NCI-H446 treated with DMSO at 0.1 percent for 48 hours (cell line): ENCODE measurements at places on chromosomes 12 and 14.

DNA sequence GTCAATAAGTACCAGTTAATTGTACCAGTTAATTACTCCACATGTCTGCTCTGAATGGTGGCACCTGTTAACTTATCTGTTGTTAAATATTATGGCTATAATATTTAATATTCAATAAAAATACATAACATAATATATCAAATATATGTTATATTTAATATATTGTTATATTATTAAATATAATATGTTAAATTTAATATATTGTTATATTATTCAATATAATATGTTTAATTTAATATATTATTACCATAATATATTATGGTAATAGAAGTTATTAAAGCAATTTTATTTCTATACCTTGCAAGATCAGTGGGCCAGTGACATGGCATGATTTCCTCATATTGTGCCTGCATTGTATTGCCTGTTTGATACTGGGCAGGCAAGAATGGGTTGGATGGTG is 98.4 kb downstream of the TBC1D30 start:
- no peak for DNase-seq

GRCh38 chr12:49366096-49366651 is 1.1 kb upstream of the SPATS2 start:
- no peak for DNase-seq

- DNase-seq = no peak
Measured at GRCh38 chr14:71675900-71676287, 256.3 kb upstream of the RGS6 start.

GRCh38 chr12:103422328-103422727 is 73.4 kb downstream of the C12orf42 start:
- DNase-seq = no peak

DNA sequence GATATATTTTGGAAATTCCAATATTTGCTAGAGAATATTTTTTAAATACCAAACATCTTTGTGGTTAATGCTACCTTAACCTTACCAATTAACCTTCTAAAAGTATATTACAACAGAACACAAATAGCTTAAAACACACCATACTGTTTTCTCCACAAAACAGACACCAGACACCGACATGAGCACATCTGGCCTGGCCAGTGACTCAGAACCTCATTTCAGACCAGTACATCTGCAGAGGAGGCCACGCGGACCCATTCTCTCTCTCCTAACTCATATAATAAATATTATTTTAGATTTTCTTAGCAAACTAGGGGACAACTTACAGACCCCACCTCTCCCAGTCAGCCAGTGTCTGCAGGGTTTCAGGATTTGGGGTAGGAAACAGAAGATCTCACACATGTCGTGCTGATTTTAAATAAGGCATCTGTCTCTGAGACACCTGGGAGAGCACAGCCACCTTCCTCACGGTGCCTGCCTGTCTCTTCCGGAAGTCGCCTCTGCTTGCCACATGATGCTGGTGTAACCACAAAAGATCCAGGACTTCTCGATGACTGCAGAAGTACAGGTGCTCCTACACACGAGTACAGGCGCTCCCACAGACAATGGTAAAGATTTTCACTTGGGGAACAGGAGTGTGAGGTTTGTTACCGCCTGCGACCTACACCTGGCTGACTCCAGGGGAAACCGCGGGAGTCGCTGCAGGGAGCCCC is 9.7 kb upstream of the ANKLE2 start:
- DNase-seq = no peak

GRCh38 chr14:74684434-74684833 is 28.4 kb downstream of the AREL1 start:
- DNase-seq = no peak

- DNase-seq = no peak
Measured at GRCh38 chr12:16323010-16323409, 24.4 kb upstream of the MGST1 start.

- no peak for DNase-seq
Measured at GRCh38 chr12:49059045-49059298, 1.6 kb downstream of the KMT2D start.

DNA sequence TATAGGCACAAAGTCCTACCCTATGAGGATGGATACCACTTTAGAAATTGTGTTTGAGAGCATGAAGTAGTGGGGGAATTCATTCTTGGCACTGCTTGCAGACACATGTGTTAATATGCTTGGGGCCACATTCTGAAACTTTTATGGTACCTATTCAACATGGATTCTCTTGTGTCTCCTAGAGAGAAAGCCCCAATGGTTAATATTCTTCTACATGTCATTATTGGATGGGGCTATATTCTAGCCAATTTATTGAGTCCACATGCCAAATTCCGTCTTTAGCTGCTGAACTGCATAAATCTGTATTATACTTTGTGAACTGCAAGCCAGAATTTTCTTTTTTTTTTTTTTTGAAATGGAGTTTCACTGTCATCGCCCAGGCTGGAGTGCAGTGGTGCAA is 140.0 kb downstream of the KICS2 start:
- no peak for DNase-seq

GRCh38 chr12:126355346-126355745 is 1290.1 kb downstream of the AACS start:
- DNase-seq = no peak

GRCh38 chr14:86933460-86933859 is 1059.5 kb downstream of the GALC start:
- DNase-seq = no peak

DNA sequence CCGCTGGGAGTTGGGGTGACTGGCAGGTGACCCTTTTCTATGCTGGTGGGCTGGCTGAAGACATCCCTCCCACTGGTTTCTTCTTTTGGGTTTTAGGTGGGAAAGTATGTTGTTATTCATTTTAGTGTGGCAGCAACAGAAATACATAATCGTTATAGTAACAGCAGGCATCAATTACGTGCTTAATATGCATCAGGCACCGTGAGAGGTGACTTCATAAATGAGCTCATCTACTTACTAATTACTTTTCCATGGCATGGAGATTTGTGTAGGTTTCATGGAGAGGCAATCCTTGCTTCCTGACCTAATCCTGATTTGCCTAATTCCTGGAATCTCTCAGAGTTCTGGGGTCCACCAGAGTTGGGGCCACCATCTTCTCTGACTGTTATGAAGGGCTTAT is 13.4 kb upstream of the CELA1 start:
- no peak for DNase-seq

- DNase-seq = no peak
Measured at GRCh38 chr14:89422181-89422951, 5.3 kb upstream of the FOXN3 start.

DNA sequence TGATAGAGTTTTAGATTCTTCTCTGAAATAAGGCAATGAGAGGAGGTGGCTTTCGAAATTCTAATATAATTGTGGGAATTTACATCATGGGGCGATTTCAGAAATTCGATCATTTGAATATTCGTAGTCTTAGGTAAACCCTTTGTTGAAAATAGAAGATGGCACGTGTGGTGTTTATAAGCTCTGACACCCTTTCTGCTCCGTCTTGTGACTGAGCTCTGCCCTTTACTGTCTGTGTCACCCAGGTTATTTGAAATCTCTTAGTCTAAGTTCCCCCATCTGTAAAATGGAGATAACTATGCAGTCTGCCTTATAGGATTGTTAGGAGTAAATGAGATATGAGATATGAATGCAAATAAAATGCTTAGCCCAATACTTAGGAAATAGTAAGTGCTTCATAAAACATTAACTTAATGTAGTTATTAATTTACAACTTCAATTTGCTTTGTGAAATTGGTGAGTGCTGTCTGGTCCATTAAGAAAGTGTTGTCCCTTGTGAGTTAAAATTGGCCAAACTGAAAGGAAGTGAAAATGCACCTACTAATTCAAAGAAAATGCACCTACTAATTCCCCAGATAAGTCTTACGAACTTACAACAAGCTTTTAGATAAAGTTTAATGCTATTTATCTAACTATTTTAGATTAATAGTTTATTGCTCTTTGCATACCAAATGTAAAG is 1.5 kb downstream of the BMAL2 start:
- DNase-seq = no peak

DNA sequence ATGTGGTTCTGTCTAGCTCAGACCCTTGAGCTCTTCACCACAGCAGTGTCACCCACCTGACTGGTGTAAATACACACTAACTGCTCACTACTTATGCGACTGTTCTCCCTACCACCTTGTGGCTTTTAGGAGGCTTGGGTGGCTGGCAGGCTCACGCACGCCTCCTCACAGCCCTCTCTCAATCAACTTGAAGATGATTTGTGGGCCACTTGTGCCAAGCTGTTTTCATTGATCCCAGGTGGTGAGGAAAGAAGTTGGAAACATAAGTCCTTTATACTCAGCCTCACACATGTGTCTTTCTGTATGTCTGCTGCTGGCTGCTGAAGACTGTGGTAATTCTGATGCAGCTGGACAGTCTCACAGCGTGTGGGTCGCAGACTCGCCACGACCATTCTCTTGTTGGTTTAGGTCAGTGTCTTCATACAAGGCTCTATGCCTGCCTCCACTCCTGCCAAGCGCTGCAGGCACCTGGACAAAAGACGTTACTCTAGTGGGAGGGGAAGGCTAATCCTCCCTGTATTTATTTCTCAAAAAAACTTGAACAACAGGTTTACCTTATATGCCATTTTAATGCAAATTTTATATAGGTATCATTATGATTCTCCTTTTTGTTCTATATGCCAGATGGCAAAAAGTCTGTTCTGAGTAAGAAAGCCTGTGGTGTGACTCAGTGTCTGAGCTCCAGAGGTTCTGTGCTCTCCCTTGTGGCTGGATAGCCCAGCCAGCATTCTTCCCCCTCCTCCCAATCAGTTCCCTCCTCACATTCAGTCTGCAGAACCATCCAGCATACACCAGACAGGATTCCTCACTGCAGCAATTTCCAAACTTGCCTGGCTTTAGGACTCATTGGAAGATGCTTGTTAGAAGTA is 115.6 kb downstream of the DIP2B start:
- DNase-seq = peak; percentile 52

GRCh38 chr12:58009405-58010195 is 68.2 kb downstream of the ATP23 start:
- DNase-seq = peak; percentile 20

GRCh38 chr12:88600272-88600671 is 20.0 kb upstream of the KITLG start:
- DNase-seq = no peak

DNA sequence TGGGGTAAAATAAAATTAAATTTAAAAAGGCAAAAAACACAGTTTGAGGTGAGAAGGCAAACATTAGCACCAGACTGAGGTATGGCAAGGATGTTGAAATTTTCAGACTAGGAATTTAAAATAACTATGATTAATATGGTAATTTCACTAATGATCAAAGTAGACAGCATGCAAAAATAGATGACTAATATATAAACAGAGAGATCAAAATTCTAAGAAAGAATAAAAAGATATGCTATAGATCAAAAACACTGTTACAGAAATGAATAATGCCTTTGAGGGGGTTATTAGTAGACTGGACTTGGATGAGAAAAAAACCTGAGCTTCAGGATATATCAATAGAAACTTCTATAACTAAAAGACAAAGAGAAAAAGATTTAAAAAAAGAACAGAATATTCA is 14.4 kb upstream of the GALNT8 start:
- no peak for DNase-seq

DNA sequence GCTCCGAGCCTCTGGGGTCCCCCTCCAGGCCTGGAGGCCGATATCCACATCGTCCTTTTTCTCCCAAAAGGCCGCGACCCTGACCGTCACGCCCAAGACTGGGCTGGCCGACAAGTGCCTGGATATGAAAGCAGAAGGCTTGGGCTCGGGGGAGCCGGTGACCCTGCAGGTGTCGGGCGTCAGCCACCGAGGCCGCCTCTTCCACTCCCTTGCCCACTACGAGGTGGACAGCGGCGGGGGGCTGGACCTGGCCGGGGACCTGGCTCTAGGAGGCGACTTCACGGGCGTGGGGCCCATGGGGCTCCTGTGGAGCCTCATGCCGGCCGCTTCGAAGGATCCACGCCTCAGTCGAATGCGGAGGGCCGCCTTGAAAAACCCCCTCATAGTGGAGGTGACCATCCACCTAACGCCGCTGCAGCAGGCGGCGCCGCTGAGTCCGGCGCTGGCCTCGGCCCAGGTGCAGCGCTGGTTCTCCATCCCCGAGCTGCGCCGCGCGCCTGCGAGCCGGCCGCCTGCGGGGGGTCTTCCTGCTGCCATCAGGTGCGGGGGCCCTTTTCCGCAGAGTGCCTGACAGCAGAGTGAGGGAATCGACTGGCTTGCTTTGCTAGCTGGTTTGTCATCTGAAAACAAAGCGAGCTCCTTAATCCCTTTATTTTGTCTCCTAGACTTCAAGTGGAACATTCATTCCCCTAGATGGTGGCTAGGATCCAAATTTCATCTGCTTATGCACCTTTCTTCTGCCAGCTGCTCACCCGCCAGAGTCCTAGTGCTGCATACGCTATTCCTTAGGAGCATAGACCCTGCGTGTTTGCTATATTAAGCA is 10.6 kb upstream of the DNAL1 start:
- no peak for DNase-seq

- no peak for DNase-seq
Measured at GRCh38 chr12:54526812-54527630, 22.4 kb upstream of the PDE1B start.

DNA sequence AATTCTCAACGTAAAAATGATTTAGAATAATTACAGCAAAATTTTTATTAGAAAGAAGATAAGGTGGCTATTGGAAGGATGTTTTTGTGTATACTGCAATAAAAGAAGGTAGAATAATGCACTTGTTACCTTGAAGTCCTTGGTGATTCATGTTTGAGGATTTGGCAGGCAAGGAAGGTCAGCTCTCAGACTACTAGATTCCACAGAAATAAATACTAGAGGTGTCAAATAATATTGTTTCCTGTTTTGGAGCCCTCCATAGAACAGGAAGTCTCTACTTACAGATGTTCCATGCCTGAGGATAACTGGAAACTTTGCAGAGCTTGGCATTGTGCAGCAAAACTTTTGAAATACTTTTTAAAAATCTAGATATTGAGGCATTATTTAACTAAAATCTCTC is 284.3 kb upstream of the SYT1 start:
- no peak for DNase-seq

DNA sequence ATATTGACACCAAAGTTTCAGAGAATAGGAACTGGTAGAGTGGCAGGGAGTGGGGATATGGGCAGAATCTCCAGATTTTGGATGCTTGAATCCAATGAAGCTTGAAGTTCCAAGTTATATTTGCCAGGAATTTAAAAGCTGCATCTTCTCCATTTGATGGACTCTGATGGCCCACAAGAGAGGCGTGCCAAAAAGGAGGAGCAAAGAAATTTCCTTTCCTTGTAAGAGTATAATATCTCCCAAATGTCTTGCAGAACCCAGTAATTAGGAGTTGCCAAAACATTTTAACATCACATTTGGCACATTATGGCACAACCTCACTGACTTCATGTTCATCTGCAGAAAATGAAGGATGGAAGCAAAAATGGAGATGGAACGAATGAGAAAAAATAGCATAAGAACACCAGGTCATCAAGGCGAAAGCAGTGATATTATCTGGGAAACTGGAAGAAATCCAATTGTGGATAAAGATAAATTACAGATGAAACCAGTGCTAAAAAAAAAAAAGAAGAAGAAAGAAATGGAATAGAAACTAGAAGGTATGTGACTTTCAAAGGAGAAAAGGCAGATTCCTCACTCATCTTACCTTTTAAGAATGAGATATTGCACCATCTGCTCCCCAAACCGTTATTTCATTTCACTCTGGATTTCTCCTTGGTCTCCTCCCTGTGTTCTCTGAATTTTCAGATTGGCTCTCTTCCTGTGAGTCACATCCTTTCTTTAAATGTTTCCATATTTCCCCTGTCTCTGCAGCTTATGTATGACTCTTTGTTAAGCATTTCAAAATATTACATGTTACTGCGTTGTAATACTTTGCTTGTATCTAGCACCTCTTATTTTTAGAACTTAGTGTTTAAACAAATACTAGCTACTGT is 13.5 kb upstream of the FLRT2 start:
- no peak for DNase-seq
